Left hindlimb (tissue), 1 donor: ENCODE measurements at places on chromosomes 13 and 19.
A peak's percentile ranks its signal among the peaks of the same experiment; 100 is the strongest.

DNA sequence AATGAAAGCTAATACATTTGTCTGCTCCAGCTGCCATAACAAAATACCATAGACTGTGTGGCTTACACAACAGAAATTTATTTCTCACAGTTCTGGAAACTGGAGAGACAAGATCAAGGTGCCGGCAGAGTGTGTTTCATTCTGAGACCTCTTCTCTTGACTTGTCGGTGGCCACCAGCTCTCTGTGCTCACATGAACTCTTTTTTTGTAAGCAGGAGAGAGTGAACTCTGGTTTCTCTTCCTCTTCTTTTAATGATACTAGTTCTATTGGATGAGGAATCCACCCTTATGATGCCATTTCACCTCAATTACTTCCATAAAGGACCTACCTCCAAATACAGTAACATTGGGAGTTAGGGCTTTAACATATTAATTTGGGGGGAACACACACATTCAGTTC lies 11.7 kb downstream of the KCTD12 start:
- no peak for DNase-seq

DNA sequence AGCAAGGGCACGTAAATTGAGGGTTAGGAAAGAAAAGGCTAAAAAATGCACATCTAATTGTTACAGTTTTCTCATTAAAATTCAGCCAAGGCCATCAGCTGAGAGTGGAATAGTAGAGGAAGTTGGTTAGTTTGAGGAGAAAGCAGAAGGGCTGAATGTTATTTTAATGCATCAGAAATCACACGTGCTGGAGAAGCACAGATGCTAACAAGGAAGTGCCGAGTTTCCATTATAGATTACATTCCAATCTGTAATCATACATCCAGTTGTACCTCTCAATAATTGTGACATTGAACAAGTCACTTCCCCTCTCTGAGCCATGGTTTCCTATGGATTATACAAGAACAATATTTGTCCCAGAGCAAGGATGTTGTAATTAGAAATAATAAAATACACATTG lies 25.1 kb downstream of the FPR3 start:
- no peak for DNase-seq

GRCh38 chr19:46840498-46840942 lies 10.1 kb downstream of the AP2S1 start:
- peak; percentile 65 for DNase-seq

DNA sequence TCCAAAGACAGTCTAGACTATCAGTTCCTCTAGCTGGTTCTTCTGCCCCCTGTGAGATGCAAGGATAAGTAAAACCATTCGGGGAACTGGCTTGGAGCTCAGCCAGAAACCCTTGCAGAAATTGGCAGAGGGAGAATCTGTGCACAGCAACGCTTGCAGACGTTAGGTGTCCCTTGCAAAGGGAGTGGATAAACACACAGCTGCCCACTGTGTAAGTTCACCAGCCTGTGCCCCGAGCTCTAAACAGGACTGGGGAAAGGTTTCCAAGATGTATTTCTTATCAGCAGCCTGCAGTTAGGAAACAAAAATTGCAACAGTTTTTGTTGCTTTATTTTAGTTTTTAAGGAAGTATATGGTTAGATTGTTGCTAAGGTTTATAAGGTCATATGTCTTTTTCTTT lies 19.0 kb upstream of the ADGRE1 start:
- no peak for DNase-seq

GRCh38 chr13:40982772-40983171 lies 36.3 kb downstream of the ELF1 start:
- no peak for DNase-seq
